Left lobe of liver (tissue), 2 donors: ENCODE measurements at places on chromosomes 2 and 18. TPM values are rescaled to one million over a fixed set of nuclear protein-coding genes. Genes with fewer than 3 reads are reported as not detected.

The PFN4 gene
- total RNA-seq = 0.45 TPM

The MEIS1 gene
- total RNA-seq = 5.9 TPM

GRCh38 chr2:30159766-30160165, 13.0 kb downstream of the YPEL5 start:
- DNase-seq = no peak

The UCN gene
- total RNA-seq = 2.2 TPM

- DNase-seq = no peak
These were observed 160.3 kb downstream of the TMEM18 start for GRCh38 chr2:516944-517343.

- DNase-seq = peak; percentile 70
These were observed 61.6 kb downstream of the ST3GAL5 start for GRCh38 chr2:85826990-85827878.
